Left renal pelvis (tissue), 4 donors: ENCODE measurements at places on chromosomes 7 and 10.

- DNase-seq = no peak
Observed at GRCh38 chr10:100828738-100829096, 83.3 kb downstream of the PAX2 start.

DNA sequence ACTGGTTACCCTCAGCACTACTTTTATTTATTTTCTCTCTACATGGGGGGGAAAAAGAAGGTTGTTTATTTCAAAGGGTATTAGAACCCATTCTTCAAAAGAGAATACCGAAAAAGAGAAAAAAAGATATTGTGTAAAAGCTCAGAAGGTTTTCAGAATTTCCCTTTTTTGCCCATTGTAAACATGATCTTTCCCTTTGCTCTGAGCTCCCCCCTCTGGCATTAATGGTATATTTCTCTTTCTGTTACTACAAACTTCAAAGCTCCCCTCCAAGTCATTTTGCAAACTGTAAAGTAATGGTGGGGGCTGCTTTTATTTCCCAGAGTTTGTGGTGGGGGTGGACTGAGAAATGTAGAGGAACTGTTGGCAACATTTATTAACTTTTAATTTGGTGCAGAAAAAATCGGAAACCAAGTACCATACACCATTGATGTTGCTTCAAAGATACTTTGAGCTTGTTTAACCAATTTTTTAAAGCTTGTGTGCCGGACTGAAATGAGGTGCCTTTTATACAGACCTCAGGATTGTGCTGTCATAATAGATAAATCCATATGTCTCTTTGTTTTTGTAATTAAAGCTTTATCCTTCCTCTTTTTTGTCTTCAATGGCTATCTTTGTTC, 181.5 kb downstream of the EXOC4 start:
- no peak for DNase-seq

DNA sequence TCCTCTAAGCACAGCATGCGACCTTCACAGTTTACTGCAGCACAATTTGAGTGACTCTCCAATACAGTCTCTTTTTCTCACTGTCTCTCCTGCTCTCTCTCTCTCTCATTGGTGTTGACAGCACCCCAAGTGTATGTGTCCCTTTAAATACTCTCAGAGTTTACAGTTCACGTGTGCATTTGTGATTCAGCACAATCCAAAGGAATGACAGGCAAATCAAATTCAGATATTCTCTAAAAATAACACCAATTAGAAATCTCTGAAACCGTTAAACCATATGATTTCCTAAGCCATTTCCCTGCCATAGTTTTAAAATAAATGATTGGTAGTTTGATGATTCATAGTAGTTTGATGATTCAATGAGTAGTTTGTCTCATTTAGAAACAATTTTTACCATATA, 104.0 kb upstream of the GAD2 start:
- DNase-seq = no peak

- no peak for DNase-seq
Observed at GRCh38 chr10:17209302-17209701, 7.8 kb upstream of the TRDMT1 start.

DNA sequence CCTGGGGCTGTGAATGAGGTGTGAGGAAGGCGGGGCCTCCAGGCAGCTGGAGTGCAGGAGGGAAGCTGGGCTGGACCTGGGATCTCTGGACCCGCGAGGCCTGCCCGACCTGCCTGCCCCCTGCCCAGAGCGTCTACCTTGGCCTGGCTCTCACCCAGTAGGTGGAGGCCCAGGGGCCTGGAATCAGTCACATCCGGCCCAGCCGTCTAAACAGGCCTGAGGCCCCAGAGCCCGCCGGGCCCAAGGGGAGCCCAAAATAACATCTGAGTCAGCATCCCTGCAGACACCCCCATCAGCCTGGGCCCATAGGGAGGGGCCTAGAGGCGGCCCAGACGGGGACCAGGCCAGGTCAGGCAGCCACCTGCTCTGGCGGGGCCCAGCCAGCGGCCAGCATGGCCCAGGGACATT, 15.1 kb upstream of the ELN start:
- DNase-seq = no peak

- no peak for DNase-seq
Observed at GRCh38 chr7:25132430-25132829, 7.4 kb upstream of the CYCS start.

DNA sequence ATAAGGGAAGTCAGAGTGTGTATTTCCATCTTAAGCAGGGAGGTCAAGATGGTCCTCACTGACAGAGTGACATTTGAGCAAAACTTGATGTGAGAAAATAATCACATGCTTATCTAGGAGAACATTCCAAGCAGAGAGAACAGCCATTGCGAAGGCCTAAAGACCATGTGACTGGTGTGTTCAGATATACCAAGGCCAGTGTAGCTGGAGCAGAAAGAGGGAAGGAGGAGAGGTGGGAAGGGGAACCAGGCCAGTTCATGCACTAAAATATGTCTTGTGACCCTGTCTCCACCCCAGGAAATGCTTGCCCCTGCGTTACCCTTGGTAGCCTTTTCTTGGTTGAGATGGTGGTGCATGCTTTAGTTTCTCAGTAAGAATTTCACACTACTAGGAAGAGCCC, 77.4 kb downstream of the CACNB2 start:
- no peak for DNase-seq
